ENCODE measurements at places on chromosomes 2 and 18.
A peak's percentile ranks its signal among the peaks of the same experiment; 100 is the strongest.

DNA sequence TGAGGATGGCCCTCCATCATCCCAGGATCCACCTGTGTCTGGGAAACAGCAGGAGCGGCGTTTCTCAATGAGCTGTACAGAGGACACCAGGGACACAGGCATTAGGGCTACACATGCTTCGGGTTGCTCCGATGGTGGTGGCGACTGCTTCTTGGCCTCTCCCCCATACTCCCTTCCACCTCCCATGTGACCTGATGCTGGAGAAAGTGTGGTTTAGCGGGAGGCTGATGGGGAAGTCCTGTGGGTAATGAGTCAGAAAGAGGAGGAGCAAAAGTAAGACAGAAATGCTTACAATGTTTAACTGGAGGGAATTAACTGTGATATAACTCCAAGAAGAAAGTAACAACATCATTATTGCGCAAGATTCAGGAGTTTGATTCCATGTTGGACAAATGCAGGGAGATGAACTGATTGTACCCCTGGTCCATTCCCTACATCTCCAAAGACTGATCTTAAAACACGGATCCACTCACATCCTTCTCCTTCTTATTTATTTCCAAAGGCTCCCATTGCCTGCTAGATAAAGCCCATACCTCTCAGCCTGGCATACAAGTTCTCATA is 186.6 kb downstream of the NRP2 start:
- peak; percentile 81 for DNase-seq

DNA sequence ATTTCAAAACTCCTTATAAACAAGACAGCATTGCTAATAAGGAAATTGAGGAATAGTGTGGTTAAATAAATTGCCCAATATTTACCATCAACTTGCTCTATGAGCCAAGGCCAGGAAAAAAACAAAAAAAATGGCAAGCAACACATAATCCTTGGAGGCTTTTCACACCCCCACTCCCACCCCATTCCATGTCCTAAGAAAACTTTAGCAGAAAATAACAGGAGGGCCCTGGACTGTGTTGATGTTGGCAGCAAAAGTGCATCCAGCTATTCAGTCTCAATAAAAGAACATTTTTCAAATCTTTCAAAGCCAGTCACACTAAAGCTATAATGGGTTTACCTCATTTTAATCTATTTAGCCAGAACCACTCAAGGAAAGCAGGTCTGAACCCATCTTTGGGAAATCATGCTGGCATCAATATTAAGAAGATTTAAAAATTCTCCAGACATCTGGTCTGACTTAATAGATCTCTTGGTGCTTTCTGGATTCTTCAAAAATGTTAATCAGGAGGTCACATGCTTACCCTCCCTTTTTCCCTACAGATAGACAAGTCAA is 34.6 kb upstream of the STK17B start:
- no peak for DNase-seq

GRCh38 chr18:40935423-40935822 is 1019.6 kb upstream of the PIK3C3 start:
- DNase-seq: no peak

DNA sequence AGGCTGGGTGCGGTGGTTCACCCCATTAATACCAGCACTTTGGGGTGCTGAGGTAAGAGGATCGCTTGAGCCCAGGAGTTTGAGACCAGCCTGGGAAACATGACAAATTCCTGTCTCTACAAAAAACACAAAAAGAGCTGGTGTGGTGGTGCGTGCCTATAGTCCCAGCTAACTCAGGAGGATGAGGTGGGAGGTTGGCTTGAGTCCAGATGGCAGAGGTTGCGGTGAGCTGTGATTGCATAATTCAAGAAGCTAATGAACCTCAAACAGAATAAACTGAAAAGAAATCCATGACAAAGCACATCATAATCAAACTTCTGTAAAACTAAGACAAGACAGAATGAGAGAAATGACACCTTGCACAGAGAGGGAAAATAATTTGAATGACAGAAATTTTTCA is 54.8 kb downstream of the SEMA4F start:
- peak; percentile 72 for DNase-seq

DNA sequence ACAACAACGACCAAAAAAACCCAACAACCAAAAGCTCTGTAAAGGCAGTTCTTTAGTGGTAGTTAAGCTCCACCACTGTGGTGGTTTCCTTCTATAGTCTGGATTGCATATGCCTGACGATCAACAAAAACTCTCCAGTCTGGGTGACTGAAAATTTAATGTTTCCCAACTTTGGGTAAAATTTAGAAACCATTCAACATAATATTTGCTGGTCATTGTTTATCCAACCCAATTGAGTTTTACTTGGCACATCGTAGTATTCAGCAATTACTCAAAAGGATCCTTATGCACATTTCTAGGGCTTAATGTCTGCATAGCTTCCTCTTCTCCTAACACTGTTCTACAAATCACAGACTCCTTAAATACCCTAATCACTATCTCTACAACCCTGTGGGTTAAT is 1080.2 kb upstream of the NRXN1 start:
- no peak for DNase-seq

DNA sequence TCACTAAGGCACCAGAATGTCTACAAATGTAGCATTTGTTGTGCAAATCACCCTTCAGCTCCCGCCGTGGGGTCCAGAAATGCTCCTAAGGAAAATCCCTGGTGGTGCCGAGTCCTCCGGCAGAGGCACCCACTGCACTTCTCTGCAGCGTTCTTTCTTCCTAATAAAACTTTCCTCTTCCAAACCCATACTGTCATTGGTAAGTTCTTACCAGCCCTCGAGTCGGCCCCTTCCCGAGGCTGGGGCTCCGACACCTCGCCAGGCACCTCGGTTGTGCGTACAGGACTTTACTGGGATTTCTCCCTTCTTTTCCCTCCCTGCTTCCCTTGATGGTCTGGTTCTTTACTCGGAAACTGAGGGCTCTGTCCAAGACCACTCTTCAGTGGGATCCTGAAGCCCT is 10.3 kb upstream of the AGXT start:
- no peak for DNase-seq

DNA sequence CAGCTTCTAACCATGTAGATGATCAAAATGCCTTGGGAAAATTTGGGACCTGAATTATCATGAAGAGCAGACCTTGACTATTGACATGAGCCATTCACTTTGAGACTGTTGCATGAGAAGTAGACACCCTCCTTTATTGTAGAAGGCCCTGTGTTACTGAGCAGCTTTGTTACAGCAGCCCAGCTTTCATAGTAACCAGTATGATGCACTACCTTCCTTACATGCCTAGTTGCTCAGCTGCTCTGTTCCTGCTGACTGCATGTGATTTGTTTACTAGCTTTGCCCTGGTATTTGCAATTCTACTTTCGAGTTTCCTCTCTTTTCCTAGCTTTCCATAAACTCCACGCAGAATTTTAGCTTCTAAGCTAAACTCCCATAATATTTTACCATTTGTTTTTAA is 11.2 kb upstream of the FN1 start:
- DNase-seq: no peak

DNA sequence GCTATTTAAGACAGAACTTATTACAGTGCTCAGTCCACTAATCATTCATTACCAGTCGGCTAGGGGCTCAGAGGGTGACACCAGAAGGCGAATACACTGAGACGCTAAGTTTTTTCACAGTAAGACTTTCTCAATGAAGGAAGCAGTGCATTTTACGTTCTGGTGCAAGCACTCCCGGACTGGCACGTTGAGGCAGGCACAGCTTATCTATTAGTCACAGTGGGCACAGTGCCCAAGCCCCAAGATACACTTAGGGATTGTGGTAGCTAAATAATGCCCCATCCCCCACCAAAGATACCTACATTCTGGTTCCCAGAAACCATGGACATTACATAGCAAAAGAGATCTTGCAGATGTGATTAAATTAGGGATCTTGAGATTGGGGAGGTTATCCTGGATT is 32.6 kb upstream of the BCL11A start:
- DNase-seq: no peak

- DNase-seq: no peak
Measured at GRCh38 chr2:65300761-65301711, 73.4 kb downstream of the ACTR2 start.

- DNase-seq: no peak
Measured at GRCh38 chr2:226655871-226656270, 143.7 kb downstream of the IRS1 start.

DNA sequence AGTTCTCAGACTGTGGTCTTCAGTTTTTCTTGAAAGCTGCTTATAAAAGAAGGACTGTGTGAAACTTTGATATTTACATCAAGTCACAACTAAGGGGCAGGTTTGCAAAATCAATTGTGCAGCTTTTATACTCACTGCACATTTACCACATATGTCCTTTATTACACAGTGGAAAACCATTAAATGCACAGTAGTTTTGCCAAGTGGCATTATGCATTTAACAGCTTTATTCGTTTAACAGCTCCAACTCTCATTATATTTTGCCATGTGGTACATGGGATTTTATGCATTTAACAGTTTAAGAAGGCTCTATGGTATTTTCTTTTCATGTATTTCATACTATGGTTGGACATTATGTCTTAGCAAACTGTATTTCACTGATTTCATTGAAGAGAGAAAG is 135.6 kb downstream of the SATB2 start:
- DNase-seq: no peak

GRCh38 chr2:41872646-41873045 is 175.2 kb upstream of the PKDCC start:
- DNase-seq: no peak

GRCh38 chr2:77666251-77666980 is 144.2 kb upstream of the LRRTM4 start:
- DNase-seq: peak; percentile 8

DNA sequence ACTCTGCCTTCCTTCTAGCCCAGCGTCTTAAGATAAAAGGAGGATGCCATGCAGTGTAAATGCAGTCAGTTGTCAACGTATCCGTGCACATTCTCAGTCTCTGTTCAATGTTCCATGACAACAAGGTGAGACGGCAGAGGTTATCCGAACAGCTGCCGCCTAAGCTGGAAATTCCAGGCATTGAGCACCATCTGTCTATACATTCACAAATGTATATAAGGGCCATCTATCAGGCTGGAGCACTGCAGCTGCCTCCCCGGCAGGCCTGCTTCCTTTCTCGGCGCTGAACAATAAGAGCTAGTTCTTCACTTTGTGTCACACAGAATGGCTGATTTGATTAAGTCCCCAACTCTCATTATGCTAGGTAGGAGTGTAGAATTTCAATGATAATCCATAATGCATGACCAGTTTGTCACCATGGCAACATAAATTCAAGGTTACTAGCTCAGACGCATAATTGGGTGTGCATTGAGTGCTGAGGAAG is 282.2 kb upstream of the SOX11 start:
- DNase-seq: no peak

GRCh38 chr2:49123600-49123999 is 30.7 kb downstream of the FSHR start:
- DNase-seq: no peak

- no peak for DNase-seq
Measured at GRCh38 chr2:105361102-105361889, 24.0 kb downstream of the C2orf49 start.

- peak; percentile 65 for DNase-seq
Measured at GRCh38 chr2:177239932-177240630, 24.4 kb downstream of the NFE2L2 start.

DNA sequence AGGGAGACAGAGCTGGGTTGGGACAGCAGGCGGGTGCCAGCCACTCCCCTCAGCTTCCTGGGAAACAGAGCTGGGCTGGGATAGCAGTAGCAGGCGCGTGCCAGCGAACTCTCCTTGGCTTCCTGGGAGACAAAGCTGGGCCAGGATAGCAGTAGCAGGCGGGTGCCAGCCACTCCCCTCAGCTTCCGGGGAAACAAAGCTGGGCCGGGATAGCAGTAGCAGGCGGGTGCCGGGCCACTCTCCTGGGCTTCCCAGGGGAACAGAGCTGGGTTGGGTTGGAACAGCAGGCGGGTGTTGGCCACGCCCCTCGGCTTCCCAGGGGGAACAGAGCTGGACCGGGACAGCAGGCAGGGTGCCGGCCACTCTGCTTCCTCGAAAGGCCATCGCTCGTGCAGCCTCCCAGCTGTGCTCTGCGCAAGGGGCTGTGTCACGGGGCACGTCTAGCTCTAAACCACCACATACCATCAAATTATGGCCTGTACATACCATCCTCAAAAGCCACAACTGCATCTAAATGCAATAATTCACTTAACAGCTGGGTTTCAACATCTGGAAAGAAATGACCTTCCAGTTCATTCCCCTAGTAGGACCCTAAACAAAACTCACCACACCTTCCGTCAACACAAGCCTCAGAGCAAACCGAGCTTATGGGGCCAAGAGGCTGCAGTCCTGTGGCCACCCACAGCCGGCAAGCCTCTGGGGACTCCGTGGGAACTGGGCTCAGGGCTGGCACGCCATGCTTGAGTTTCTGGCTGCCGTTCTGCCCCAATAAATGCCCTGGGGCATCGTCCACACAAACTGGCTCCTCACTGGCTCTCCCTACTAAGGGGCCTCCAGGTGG is 228.3 kb downstream of the TWIST2 start:
- no peak for DNase-seq

- DNase-seq: no peak
Measured at GRCh38 chr2:25281941-25282340, 59.8 kb downstream of the DNMT3A start.

DNA sequence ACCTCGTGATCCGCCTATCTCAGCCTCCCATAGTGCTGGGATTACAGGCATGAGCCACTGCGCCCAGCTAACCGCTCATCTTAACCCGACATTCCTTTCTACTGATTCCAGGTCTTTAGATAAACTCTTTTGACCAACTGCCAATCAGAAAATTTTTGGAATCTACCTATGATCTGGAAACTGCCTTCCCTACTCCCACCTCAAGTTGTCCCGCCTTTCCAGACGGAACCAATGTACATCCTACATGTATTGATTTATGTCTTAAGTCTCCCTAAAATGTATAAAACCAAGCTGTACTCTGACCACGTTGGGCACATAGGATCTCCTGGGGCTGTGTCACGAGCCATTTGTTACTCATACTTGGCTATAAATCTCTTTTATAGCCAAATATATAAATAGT is 3.2 kb upstream of the NEU2 start:
- no peak for DNase-seq

- DNase-seq: no peak
Measured at GRCh38 chr18:52009958-52010357, 330.0 kb upstream of the DCC start.

GRCh38 chr2:84889332-84889731 is 8.4 kb upstream of the TRABD2A start:
- no peak for DNase-seq

DNA sequence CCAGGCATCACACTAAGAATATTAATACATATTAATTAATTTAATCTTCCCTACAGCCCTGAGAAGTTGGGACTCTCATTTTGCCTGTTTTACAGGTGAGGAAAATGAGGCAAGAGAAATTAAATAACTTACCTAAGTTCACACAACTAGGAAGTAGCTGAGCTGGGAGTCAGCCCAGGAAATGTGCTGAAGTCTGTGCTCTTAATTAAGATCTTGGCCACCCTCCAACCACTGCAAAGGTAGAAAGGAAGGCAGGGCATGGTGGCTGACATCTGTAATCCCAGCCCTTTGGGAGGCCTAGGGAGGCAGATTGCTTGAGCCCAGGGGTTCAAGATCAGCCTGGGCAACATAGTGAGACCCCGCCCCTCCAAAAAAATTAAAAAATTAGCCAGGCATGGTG is 12.9 kb upstream of the MGAT4A start:
- no peak for DNase-seq

- no peak for DNase-seq
Measured at GRCh38 chr2:182283512-182283911, 143.3 kb downstream of the PDE1A start.

GRCh38 chr2:196077821-196078220 is 9.2 kb upstream of the DNAH7 start:
- DNase-seq: no peak

GRCh38 chr2:21267232-21267835 is 143.6 kb downstream of the TDRD15 start:
- DNase-seq: no peak

- DNase-seq: no peak
Measured at GRCh38 chr18:33577685-33578517, at the start of gene ASXL3. TSS of gene ASXL3 (plus strand) at chr18:33578219. CDS start at chr18:33578632, 413 bp downstream.

Measured in Caki2 (cell line).